Esophagus muscularis mucosa (tissue), 4 donors: ENCODE measurements at places on chromosomes 5 and 9. TPM values are rescaled to one million over a fixed set of nuclear protein-coding genes. Genes with fewer than 3 reads are reported as not detected.

- DNase-seq, result no peak
These were observed 89.5 kb downstream of the TSSK1B start for GRCh38 chr5:113344973-113345940.

DNA sequence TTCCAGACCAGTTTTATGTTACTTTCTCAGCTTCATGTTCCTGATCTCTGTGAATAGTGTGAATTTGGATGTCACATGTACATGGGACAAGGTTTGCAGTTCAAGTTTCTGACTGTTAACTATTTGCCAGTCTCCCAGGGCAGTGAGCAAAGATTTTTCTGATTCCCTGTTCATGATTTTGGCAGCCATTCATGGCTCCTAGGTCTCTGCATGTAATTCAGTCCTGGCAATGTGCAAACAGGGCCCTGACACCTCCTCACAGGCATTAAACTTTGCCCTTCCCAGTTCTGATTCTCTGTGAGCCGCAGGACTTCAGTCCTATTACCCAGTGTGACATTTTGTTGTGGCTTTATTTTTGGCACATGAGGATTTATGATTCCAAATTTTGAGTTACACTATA, 349.7 kb downstream of the ARRDC3 start:
- DNase-seq, result no peak

Gene IL3
- total RNA-seq, result not detected

- DNase-seq, result no peak
These were observed 90.7 kb upstream of the FSTL4 start for GRCh38 chr5:133702791-133703770.

Gene CRB2
- total RNA-seq, result not detected

DNA sequence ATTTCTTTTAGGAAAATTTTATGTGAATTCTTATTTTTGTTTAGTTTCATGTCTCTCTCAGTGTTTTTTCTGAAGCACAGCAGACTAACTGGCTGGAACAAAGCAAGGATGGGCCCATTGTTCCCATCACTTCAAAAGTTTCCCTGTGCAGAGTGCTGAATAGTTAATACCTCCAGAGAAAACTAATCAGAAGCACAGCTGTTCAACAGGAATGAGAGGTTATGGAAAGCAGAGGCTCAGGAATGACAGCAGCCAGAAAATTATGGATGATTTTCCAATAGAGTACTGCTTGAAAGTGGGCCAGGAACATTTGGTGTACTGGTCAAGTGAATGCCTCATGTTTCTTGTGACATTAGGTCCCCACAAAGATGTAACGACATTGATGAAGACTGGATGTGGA, 173.0 kb upstream of the TARS1 start:
- DNase-seq, result no peak

Gene ADAM19
- total RNA-seq, result 29.2 TPM

DNA sequence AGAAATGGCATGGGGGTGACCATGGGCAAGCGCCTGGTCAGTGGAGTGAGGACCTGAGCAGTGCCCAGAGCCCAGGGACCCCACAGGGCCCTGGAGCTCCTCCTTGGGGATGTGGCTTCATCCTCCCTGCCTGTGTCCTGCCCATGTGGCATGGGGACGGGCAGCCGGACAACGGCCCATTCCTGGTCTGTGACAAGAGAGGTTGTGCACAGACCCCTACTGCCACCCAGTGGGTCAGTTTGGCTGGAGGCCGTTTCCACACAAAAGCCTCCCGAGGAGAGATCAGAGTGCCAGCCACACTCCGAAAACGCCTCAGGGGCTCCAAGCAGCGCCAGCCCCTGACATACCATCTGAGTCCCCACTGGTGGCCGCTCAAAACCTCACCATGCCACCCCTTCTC, 19.8 kb downstream of the SLC6A18 start:
- no peak for DNase-seq

- DNase-seq, result no peak
These were observed 73.9 kb downstream of the SH3PXD2B start for GRCh38 chr5:172380301-172380986.
